ENCODE measurements at places on chromosomes 12 and 14.

GRCh38 chr12:92185052-92185451 is 39.4 kb upstream of the BTG1 start:
- no peak for DNase-seq

DNA sequence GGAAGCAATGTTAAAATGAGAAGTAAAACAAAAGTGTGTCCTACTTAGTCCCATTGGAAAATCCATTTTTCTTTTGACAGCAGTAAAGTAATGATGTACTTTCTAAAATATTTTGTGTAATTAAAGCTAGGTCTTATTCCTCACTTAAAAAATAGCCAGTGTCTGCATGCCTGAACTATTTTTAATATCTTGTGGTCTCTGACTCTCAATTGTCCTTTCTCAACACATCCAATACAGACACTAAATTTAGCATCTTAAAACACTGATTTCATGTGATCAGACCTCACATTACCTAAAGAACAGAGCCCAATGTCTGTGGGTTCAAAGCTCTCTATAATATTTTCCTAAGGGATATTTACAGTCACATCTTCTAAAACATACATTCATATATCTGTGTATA is 108.0 kb downstream of the DERA start:
- DNase-seq = no peak

GRCh38 chr14:61120576-61120975 is 139.5 kb downstream of the SLC38A6 start:
- DNase-seq = no peak

DNA sequence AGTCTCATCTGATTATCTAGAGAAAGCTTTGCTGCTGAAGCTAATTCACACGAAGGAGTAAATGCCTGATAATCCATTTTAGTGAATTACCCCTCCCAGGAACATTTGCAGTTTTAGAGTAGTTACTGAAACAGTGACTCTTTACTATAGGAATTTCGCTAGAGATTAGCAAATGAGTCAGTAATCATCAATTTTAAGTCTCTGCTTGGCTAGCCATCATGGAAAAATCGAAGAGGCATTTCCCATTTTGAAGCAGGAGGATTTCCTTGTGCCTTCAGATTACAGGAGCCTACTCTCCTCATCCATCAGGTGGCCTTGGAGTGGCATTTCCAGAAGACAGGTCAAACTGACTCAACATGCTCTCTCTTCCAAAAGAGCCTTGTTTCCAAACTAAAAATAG is 154.5 kb downstream of the EGLN3 start:
- DNase-seq = no peak

DNA sequence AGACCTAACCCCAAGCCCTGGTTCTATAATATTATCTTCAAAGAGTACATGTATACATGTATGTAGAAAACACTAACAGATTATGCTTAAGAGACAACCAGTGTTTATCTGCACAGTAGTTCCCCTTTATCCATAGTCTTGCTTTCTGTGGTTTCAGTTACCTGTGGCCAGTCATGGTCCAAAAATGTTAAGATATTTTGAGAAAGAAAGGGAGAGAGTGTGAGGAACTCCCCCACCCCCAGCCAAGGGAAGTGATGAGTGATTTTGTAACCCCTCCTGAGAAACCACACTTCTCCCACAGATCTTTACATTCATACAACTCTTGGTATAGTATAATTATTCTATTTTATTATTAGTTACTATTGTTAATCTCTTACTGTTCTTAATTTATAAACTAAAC is 77.3 kb upstream of the CNTN1 start:
- DNase-seq = no peak

DNA sequence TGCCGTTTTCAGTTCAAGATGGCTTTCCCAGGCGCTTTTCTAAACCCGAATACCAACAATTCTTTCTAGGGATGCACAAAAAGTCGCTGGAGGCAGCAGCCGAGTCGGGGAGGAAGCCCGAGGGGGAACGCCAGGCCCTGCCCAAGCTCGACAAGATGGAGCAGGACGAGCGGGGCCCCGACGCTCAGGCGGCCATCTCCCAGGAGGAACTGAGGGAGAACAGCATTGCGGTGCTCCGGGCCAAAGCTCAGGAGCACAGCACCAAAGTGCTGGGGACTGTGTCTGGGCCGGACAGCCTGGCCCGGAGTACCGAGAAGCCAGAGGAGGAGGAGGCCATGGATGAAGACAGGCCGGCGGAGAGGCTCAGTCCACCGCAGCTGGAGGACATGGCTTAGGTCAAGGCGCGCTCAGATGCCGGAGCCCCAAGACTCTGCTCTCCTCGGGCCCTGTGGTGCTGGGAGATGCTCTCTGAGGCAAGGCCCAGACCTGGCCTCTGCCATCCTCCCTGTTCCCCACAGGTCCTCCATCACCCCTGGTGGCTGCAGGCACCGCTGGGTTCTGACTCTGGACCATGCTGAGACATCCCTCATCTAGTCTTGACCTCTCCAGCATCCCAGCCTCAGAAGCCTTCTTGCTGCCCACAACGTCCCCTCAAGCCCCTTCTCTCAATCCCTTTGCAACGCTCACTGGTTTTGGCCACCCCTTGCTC is 21.4 kb downstream of the VSX2 start:
- no peak for DNase-seq

DNA sequence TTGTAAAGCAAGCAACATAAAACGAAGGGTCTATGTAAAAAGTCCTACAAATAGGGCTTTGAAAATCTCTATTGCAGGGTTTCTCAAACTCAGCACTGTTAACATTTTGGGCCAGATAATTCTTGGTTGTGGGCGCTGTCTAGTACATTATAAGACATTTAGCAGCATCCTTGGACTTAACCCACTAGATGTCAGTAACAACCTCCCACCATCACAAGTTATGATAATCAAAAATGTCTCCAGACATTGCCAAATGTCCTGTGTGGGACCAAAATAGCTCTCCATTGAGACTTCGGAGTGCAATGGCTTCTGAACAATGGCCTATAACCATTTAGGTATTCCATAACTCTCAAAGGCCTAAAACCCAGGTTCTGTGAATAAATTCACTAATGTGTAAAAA is 22.9 kb upstream of the DHRS7 start:
- DNase-seq = no peak

GRCh38 chr14:29674566-29675285 is 252.9 kb downstream of the PRKD1 start:
- no peak for DNase-seq

GRCh38 chr12:29012673-29013072 is 136.4 kb upstream of the FAR2 start:
- no peak for DNase-seq

GRCh38 chr12:103745962-103746361 is 95.1 kb downstream of the NT5DC3 start:
- DNase-seq = no peak

DNA sequence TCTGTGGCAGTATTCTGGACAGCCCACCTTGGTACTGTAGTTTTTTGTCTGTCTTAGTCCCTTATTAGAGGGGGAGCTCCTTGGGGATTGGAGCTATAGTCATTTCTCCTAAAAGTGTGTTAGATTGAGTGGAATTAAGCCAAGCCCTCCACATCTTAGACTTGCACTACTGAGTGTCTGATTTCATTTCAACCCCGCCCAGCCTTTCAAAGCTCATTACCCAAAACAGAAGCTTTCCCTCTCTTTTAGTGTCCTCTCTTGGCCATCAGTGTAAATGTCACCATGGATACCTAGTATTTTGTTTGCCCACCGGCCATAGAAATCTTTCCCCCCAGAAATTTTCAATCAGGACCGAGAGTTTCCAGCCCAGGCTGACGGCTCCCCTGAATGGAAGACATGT is 74.5 kb downstream of the LRRC74A start:
- no peak for DNase-seq

- no peak for DNase-seq
Observed at GRCh38 chr12:130703733-130704375, 12.2 kb downstream of the RIMBP2 start.
